ENCODE measurements at places on chromosomes 11 and 22. TPM values are rescaled to one million over a fixed set of nuclear protein-coding genes. Genes with fewer than 3 reads are reported as not detected.

GRCh38 chr22:50186761-50187523 lies 1.2 kb downstream of the TRABD start:
- peak; percentile 51 for DNase-seq

- DNase-seq, result no peak
These were observed 166.7 kb downstream of the FAT3 start for GRCh38 chr11:92391364-92391763.

GRCh38 chr22:28819253-28820096 lies 19.1 kb upstream of the XBP1 start:
- peak; percentile 60 for DNase-seq

MMP26 gene
- total RNA-seq, result not detected

DNA sequence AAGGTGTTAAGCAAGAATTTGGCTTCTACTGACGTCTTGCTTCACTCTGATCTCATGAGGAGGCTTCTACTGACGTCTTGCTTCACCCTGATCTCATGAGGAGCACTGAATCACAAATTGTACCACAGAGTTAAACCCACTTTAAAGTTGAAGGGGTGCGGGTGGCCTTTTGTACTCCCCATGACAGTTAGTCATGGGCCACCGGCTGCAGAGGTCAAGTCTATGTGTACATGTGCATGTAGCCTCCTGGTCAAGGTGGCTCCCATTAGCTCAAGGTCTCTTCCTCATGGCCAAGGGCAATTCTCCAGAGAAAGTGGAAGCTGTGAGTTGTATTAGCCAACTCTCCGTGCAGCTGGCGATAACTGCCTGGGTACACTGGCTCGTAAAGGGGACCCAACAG lies 23.1 kb upstream of the FZD4 start:
- DNase-seq, result no peak

GRCh38 chr11:125069796-125070195 lies 6.7 kb downstream of the SLC37A2 start:
- no peak for DNase-seq

DNAJB7 gene
- not detected for total RNA-seq

TOM1 gene
- total RNA-seq, result 70.3 TPM

DNA sequence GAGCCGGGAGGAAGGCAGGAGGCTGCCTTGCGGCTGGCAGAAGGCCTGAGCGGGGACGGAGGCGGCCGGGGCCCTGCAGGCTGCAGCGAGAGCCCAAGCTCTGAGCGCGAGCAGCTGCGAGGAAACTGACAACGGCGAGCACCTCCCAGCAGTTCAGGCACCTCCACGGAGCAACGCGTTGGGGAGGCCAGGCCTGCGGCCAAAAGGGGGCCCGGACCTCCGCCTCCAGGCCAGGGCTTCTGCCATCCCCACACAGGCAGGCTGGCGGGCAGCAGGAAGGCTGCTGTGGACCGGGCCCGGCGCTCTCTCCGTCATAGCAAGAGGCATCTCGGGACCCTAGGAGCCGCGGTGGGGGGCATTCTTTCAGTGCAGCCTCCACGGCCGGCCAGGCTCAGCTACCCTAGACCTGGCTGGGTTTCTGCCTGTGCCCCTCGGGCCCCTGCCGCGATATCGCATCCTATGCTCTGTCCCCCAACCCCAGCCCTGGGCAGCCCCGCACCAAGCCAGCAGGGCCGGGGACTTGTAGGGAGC lies 22.9 kb upstream of the SLC22A12 start:
- peak; percentile 41 for DNase-seq

DNA sequence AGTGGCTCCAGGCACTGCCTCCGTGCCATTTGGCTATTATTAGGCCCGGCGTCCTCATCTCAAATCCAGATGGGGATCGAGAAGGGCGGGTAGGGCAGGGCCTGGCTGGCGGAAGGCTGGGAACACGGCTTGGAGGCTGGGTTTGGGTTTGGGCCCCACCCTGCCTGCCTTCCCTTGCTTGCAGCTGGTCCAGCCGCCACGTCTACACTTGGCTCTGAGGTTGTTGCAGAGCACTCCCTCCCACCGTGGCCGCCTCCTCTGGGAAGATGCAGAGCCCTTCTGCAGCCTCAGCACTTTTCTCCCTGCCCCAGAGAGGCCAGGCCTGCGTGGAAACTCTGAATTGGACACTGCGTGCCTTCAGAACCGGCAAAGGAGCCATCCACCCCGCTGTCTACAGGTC lies 5.2 kb upstream of the SMTN start:
- DNase-seq, result peak; percentile 69

DNA sequence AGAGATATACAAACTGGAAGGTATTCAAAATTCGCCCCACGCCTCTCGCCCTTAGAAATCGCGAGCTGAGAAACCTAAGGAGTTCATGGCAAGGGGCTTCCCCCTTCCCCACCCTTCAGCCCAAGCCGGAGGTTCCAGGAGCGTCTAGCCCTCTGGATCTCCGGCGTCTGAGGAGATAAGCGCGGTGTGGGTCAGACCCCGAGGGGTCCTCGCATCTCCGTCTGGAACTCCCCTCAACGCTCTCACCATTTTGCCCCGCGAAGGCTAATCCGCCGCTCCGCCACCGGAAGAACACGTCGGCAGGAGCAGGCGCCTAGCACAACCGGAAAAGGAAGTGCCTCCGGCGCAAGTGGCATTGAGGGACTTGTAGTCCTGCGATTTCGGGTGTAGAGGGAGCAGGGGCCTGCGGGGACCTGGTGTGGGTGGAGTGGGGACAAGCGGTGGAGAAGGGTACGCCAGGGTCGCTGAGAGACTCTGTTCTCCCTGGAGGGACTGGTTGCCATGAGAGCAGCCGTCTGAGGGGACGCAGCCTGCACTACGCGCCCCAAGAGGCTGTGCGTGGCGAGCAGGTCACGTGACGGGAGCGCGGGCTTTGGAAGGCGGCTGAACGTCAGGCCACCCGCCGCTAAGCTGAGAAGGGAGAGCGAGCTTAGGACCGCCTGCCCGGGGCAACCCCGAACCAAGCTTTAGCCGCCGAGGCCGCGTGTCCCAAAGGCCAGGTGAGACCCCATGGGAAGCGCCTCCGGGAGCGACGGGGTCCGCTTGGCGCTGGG lies at the start of the genes FEN1 and TMEM258:
FEN1 (plus strand) TSS at position 602 of the 773 bp plus-strand sequence. CDS start 2,451 bp downstream, outside the sequence.
TMEM258 (minus strand) TSS at position 290 of the 773 bp plus-strand sequence; CDS start at position 249, 41 bp downstream.
- DNase-seq, result peak; percentile 95

DNA sequence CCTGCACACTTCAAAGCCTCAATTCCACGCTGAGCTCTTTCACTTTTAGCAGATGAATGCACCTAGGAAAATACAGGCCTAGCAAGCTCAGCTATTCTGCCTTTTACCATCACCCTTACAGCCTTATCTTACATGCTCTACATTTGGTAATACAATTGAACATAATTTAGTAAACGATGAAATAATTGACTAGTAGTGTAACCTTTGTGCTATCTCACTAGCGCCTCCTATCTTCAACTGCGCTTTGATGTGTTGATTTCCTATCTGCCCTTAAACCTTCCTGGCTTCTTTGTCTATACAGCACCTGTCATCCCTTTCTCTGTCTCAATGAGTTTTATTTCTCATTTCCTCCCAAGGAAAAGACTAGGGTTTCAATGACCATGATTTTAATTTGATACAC lies 149.7 kb downstream of the LRRC4C start:
- no peak for DNase-seq

DNA sequence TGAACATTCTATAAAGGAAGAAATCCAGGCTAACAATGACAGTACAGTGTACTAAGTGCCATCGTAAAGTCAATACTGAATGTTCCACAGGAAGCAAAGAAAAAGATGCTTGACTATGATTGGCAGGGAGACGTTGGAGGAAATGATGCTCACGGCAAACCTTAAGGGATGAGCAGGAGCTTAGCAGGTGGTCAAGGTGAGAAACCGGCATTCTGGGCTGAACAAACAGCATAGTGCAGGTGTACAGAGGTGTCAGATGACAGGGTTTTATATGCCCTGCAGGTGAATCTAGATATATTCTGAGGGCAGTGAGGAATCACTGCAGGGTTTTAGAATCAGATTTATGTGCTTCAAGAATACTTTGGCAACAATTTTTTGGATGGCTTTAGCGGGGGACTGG lies 85.3 kb upstream of the HEPHL1 start:
- DNase-seq, result no peak

GRCh38 chr11:117230999-117231841 lies 653 bp downstream of the PCSK7 start:
- DNase-seq, result no peak

MIOX gene
- total RNA-seq, result not detected

DNA sequence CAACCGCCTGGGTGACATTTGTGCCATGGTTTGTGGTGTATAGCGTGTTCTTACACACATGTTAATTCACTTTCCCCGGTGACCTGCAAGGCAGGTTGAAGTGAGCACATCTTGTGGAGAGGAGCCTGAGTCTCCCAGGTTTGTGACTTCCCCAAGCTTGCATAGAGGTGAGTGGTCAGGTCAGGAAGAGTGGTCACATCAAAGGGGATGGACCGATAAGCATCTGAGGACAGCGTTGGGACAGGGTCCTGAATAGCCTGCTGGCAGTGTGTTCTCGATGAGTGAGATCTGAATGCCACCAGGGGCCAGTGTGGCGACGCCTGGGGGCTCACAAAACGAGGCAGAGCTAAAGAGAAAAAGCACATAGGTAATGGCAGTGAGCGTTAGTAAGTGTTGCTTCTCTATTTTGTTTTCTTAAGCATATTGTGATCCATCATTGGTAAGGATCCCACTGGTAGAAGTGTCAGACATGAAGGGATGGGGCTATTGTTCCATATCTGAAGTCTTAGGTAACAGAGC lies 154.6 kb downstream of the GRIK4 start:
- DNase-seq, result no peak

GRCh38 chr11:95487391-95487790 lies 256.4 kb upstream of the SESN3 start:
- no peak for DNase-seq

DNA sequence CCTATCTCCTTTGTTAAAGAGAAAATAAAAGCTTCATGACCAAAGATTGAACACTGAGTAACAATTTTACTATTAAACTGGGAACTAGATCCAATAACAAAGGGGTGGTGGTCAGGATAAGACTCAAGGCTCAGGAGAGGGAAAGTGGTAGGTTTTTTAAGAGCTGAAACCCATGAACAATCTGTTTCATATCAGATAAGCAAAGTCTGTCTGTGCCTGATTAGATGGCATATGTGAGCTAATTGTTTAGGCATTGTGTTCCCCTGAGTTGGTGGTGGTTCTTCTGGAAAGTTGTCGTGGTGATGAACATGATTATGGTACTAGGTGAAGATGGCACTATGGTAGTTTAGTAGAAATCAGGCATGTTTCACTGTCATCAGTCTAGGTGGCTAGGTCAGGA lies 24.4 kb downstream of the USP47 start:
- no peak for DNase-seq

HOATZ gene
- total RNA-seq, result 15.0 TPM

DNA sequence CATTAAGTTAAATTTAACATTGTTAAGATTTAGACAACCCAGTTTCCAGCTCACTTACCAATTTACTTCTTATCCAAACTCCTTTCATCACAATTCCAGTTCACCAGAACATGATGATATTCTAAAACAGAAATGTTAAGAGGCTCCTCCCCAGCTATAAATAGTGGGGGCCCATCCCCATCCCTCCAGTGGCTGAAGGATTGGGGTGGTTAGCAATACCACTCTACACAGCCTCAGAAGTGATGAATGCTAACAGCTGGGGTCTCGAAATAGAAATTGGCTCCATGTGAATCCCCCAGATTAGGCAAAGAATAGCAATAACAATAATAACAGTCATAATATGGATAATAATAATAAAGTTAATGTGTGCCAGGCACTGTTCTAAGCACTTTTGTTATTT lies 97.9 kb upstream of the NCAM1 start:
- DNase-seq, result no peak

GGTLC2 gene
- 2.7 TPM for total RNA-seq

APOA5 gene
- total RNA-seq, result 0.41 TPM

DNA sequence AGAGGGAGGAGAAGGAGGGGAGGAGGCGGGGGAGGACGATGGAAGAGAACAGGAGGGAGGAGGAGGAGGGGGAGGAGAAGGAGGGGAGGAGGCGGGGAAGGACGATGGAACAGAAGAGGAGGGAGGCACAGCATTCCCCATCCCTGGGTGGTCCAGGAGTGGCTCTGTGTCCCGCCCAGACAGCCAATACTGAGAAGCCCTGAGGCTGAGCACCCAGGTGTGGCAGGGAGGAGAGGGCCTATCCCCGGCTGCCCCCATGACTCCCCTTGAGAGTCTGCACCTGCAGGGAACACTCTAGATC lies 717 bp downstream of the MRGPRE start:
- no peak for DNase-seq

DNA sequence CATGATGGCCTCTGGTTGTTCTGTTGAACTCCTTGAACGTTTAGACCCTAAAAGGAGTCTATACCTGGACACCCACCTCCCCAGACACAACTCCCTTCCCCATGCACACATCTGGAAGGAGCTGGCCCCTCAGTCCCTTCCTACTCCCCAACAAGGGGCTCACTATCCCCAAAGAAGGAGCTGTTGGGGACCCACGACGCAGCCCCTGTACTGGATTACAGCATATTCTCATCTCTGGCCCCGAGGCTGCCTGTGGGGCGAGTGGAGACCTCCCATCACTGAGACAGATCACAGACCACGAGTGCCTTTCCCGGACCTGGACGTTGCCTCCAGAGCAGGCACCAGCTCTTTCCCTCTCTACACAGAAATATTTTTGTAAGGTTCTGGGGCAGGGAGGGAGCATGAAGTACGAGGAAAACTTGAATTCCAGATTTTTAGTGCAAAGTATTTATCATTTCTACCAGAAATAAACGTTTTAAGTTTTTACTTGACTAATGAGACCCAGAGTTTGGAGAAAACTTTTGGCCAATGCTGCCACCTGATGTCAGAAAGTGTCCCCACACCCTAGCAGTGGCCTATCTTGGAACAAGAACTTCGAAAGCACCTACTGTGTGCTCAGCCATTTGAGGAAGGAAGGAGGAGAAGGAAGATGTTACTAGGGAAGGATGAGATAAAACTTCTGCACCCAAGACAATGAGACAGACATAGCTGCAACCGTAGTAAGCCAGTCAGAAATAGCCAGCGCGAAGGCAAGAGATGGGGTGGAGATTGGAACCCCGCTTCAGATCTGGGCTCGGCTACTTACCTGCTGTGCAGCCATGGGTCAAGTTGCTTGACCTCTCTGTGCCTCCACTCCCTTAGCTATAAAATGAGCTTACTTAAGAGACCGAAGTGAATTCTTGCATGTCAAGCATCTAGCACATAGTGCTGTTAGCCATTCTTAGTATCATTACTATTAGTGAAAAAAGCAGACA lies 10.2 kb upstream of the POU2F3 start:
- no peak for DNase-seq

FAT3 gene
- total RNA-seq, result 7.9 TPM

RAB6A gene
- total RNA-seq, result 128 TPM

- DNase-seq, result no peak
These were observed 162.3 kb upstream of the ARHGAP20 start for GRCh38 chr11:110874437-110875030.

MS4A3 gene
- total RNA-seq, result not detected

DNA sequence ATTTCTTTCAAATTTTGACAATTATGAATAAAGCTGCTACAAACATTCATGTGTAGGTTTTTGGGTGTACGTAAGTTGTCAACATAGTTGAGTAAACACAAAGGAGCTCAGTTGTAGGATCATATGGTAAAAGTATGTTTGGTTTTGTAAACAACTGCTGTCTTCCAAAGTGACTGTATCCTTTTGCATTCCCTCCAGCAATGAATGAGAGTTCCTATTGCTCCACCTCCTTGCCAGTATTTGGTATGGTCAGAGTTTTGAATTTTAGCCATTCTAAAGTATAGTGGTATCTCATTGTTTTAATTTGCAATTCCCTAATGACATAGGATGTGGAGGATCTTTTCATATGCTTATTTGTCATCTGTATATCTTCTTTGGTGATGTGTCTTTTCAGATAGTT lies 28.0 kb upstream of the PHOX2A start:
- DNase-seq, result no peak

CDC42EP2 gene
- 17.0 TPM for total RNA-seq
